Fibroblast of mammary gland (primary cell): ENCODE measurements at places on chromosomes 16 and 17.

DNA sequence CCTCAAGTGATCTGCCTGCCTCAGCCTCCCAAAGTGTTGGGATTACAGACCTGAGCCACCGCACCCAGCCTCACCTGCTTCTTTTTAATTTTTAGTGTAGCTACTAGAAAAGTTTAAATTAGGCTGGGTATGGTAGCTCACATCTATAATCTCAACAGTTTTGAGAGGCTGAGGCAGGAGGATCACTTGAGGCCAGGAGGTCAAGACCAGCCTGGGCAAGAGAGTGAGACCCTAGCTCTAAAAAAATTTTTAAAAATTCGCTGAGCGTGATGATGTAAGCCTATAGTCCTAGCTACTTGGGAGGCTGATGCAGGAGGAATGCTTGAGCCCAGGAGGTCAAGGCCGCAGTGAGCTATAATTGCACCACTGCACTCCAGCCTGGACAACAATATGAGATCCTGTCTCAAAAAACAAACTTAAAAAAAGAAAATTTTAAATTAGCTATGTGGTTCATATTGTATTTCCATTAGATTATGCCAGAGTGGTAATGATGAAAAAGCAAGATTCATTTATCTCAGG is 34.9 kb downstream of the TXNDC11 start:
- DNase-seq, result no peak

GRCh38 chr16:27759301-27759871 is 209.4 kb downstream of the KATNIP start:
- DNase-seq, result peak; percentile 68

DNA sequence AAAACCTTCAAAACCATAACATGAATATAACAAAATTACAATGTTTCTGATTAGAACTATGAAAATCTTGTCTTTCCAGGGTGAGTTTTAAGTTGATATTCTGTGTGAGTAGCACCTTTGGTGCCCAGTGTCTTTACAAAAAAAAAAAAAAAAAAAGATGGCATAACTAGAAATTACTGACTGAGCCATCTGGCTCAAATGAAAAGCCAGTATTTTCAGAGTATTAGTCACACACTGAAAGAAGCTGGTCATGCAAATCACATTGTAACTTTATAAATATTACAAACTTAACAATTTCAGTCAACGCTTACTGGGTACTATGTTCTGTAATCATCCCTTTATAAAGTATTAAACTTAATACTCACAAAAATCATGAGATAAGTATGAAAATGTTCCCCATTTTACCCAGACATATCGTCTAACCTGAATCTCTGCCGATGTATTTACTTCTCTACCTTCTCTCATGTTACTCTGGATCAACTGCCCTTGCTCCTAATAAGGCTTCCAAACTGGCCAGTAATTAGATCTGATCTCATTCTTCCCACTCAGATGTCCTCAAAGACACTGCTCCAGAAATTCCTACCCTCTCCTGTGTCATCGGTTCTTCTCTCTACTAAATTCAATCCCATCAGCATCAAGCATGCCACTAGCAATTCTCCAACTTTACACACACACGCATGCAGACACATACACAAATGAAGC is 25.4 kb downstream of the UBE2G1 start:
- peak; percentile 68 for DNase-seq

- DNase-seq, result peak; percentile 16
Observed at GRCh38 chr17:28204751-28205150, 114.2 kb upstream of the TMEM97 start.

DNA sequence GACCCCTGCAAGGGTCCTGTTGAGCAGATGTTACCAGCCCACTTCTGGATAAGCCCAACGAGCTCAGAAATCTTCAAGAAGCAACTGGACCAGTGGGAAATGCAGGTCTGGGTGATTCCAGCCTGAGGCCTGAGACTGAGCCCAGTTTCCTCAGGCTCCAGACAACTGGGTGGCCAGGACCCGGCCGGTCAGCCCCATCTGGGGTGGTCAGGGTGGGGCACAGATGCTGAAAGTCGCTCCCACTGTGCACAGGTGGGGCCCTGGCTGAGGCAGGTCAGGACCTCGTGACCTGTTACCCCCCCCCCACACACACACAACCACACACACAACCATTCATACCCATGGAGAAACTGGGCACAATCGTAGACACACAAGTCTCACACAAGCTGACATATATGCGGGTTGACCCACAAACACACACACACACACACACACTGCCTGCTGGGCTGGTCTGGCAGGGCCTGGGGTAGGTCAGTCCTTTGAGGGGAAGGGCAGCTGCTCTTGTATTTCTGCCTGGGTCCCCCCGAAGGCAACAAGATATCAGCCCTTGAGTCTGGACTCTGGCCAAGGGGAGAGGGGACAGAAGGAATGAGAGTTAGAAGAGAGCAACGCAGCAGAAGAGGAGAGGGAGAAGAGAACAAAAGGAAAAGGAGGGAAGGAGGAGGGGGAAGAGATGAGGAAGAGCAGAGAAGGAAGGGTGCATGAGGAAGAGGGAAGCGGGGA is 99.0 kb upstream of the CDH5 start:
- DNase-seq, result peak; percentile 19

DNA sequence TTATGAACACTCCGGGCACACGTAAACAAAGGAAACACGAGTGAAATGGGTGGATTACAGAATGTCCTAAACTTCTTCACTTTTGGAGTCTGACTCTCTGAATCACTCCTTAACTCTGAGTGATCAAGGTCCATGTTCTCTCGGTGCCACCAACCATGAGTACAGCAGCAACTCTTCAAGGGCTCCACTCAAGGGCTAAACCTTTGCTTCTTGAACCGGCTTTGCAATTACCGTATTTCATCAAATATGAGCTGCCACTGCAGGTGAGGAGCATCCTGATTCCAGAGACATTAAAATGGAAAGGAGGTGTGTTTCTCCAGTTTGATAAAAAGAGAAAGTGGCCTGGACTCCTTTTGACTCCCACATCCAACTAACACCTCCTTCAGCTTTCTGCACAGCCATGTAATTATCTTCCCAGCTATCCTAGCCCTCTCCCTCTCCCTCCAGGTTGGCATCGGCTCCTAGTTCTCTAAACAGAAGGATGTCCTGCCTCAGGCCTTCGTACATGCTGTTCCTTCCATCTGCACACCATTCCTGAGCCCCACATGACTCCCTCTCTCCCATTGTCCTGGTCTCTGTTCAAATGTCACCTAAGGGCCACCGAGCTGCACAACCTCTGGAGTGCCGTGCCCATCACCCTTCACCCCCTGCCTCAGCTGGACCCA is 61.4 kb downstream of the ZDHHC7 start:
- no peak for DNase-seq

- peak; percentile 71 for DNase-seq
Observed at GRCh38 chr17:60102632-60103096, 23.9 kb upstream of the HEATR6 start.

GRCh38 chr17:79562931-79563210 is 48.0 kb downstream of the RBFOX3 start:
- DNase-seq, result no peak

- no peak for DNase-seq
Observed at GRCh38 chr17:79593636-79594035, 17.2 kb downstream of the RBFOX3 start.

DNA sequence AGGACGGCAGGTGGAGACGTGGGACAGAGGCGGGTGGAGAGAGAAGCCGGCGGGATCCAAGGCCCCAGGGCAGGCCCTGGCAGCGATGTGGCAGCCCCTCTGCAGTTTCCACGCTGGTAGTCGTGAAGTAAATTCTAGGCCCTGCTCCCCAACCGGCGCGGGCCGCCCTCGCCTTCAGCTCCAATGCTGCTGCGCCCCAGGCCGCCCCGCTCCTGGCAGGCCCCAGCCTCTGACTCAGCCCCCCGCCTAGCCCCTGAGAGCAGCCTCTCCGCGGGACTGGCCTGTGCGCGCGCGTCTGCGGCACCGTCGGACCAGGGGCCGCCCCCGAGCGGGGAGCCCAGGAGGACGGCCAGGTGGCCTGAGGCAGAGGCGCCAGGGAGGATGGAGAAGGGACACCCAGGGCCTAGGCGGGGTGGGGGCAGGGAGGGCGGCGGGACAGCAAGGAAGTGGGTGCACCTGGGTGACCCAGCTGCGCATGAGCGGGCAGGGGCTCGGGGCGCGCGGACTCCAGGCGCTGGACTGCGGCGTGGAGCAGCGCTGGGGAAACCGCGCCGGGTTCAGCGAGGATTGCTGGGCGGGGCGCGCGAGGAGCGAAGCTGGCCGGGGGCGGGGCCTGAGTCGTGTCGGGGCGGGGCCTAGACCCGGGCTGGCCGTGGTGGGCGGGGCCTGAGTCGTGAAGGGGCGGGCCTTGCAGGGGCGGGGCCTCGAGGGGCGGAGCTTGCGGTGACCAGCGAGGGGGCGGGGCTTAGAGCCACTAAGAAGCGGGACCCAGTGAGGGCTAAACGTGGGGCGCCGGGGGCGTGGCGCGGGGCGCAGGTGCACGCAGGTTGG is 29.6 kb downstream of the ZNF778 start:
- DNase-seq, result peak; percentile 74

DNA sequence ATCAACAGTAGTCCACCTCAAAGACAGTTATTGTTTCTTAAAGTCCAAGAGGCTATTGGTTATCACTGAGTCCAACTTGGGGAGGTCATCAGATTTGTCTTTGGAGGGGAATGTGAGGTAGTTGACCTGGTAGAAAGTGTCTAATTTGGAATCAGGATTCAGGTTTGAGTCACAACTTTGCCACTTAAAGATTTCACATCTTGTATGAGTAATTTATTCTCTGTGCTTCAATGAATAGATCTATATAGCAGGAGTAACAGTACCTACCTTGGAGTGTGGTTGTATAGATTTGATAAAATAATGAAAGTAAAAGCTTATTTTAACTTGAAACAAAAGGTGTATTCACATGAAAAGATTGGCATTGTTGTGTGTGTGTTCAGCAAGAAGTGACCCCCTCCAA is 119.3 kb upstream of the TBX2 start:
- DNase-seq, result no peak

GRCh38 chr16:72715267-72715666 is 332.7 kb downstream of the ZFHX3 start:
- peak; percentile 23 for DNase-seq

GRCh38 chr17:40485851-40486521 is 15.4 kb downstream of the TNS4 start:
- DNase-seq, result peak; percentile 100

DNA sequence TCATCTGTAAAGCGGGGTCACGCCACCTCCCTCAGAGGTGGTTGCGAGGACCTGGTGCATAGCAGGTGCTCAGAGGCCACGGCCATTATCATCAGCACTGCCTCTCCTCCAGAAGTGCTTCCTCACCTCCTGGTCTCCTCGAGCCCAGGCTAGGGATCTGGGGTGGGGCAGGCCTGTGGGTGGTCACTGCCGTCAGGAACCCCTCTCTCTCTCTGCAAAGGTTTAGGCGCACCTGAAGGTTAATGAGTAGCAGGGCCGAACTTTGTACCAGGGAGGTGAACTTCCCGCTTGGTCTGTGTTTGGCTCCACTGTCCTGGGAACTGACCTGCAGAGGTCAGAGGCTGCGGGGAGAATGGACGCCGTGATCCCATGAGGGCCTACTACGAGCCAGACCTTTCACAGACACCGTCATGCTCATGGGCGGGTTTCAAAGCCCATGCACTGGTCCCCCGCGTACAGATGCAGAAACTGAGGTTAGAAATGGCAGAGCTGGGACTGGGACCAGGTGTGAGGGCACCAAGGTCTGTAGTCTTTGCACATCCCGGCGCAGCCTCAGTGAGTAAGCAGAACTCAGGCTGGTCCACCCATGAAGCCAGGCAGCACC is 13.8 kb downstream of the JUP start:
- no peak for DNase-seq

- peak; percentile 60 for DNase-seq
Observed at GRCh38 chr16:27646806-27647205, 96.9 kb downstream of the KATNIP start.

DNA sequence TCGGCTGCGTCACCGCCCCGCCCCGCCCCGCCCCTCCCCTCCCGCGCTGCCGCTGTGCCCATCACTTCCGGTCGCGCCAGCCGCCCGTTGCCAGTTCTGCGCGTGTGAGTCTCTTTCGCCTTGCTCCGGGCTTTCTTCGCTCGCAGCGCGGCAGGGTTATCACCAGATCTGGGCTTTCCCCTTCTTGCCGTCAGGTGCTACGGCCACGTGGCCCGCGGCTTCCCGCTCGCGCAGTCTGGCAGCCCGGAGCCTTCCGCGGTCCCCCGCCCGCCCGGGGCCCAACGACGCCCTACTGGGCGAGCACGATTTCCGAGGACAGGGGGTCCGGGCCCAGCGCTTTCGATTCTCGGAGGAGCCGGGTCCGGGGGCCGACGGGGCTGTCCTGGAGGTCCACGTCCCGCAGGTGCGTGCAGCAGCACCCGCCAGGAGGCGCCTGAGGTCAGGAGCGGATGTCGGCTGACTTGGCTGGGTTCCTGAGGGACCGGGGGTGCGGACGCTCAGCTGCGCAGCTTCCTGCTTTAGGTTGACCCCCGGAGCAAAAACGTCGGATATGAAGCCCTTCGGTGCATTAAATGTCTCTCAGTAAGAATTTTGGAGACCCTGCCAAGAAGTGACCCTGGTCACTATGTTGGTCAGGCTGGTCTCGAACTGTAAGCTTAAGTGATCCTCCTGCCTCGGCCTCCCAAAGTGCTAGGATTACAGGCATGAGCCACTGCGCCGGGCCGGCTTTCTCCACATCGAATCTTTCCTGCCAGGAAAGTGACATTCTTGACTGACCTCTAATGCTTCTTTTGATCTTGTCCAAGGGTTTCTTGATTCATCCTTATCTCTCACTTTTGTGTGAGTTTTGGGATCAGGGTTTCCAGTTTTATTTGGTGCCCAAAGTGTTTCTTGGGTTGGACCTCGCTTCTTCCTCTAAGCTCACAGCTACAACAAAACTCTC is at the start of gene METTL23:
Gene METTL23, plus strand, starts transcription at position 64 of the 943 bp plus-strand sequence. CDS start 2,872 bp downstream, outside the sequence.
- DNase-seq, result peak; percentile 76

DNA sequence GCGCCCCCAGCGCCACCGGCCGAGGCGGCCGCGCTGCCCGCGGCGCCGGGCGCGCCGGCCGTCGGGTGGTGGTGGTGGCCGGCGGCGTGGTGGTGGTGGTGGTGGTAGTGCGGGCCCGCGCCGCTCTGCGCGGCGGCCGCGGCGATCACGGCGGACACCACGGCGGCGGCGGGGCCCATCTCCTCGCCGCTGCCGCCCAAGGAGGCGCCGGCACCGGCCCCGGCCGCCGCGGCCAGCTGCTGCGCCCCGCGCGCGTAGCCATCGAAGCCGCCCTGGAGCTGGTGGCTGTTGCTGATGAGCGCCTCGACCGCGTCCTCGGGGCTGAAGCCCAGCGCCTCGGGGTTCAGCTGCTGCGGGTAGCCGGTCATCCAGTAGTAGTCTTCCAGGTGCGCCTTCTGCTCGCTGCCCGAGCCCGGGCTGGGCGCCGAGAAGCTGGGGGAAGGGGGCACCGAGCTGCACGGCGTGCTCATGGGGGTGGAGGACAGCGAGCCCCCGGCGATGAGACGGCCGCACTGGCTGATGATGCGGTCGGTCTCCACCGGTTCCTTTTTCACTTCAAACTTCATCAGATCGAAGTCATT is 1.2 kb downstream of the MAF start:
- DNase-seq, result no peak
